Stimulated activated CD4-positive, alpha-beta T cell treated with anti-CD3 and anti-CD28 coated beads, Interleukin-4, amount 100 ng/mL, for 1 hour (primary cell): ENCODE measurements at places on chromosomes 2 and 18.

- DNase-seq: peak; percentile 4
These were observed 72.5 kb downstream of the RIF1 start for GRCh38 chr2:151482171-151482725.

DNA sequence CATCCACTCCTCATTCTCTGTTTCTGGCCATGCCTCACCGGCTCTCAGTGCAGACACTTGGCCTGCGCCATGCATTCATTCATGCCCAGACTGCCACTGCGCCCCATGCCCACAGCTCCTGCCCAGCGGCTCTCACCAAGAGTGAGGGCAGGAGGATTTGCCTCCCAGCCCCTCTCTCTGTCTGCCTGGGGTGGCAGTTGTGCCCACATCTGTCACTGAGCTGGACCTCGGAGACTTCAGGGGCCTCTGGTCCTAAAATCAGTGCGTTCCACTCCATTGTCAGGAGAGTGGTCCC lies 75.1 kb downstream of the CIB4 start:
- no peak for DNase-seq

GRCh38 chr2:38149531-38149930 lies 73.6 kb upstream of the CYP1B1 start:
- no peak for DNase-seq

- DNase-seq: no peak
These were observed 25.5 kb downstream of the TCF7L1 start for GRCh38 chr2:85158559-85159273.

DNA sequence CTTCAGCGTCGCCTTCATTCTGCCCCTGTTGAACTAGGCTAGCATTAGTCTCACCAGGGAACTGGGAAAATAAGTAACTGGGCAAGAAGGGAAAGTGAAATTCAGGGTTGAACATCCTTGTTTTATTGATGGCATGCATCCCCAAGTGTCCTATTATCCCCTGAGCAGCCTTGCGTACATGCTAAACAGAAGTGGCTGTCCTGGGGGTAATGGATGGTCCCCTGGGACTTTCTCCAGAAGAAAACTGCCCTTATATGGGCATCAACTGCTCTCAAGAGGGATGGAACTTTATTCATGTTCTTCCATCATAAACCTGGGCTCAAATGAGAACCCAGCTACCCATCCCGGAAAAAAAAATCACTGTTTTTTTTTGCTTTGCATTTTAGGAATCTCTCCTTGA lies 11.8 kb upstream of the SMIM21 start:
- no peak for DNase-seq

GRCh38 chr2:11515490-11515981 lies 18.3 kb upstream of the GREB1 start:
- DNase-seq: no peak

DNA sequence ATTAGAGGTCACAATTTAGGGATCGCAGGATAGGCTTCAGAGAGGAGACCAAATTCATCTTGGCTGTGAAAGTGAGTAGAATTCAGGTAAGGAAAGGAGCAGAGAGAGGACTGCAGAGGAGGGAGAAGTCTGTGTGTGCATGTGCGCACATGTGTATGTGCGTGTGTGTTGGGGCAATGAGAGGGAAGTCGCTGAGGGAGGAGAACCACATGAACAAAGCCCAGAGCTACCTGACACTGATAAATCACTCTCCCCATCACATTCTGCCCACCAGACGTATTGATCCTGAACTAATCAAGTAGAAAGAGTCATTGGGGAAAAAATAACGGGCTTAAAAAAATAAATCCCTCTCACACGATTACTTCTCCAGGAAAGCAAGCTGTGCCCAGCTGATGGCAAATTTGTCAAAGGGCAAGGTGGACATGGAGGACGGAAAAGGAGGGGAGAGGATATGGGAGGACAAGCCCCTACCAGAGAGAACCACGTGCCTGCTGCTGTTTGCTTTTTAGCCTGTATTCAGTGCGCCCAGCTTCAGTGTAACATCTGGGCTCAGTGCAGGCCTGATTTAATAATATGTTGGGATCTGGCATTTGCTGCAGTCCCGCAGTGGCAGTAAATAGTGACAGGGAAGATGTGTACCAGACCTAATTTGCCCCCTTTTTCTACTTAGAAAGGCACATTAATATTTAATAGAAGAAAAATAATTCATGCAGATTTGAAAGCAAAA lies 307.5 kb downstream of the C1D start:
- no peak for DNase-seq
